ENCODE measurements at places on chromosomes 4 and X. TPM values are rescaled to one million over a fixed set of nuclear protein-coding genes. Genes with fewer than 3 reads are reported as not detected.

PSAPL1 gene
- 0.05 TPM for total RNA-seq

GAGE2A gene
- total RNA-seq: 0.52 TPM

TAPT1 gene
- 11.7 TPM for total RNA-seq

SUPT20HL2 gene
- not detected for total RNA-seq

TMEM47 gene
- total RNA-seq: 0.10 TPM

RTL3 gene
- total RNA-seq: not detected

MFAP3L gene
- total RNA-seq: 8.4 TPM

DNA sequence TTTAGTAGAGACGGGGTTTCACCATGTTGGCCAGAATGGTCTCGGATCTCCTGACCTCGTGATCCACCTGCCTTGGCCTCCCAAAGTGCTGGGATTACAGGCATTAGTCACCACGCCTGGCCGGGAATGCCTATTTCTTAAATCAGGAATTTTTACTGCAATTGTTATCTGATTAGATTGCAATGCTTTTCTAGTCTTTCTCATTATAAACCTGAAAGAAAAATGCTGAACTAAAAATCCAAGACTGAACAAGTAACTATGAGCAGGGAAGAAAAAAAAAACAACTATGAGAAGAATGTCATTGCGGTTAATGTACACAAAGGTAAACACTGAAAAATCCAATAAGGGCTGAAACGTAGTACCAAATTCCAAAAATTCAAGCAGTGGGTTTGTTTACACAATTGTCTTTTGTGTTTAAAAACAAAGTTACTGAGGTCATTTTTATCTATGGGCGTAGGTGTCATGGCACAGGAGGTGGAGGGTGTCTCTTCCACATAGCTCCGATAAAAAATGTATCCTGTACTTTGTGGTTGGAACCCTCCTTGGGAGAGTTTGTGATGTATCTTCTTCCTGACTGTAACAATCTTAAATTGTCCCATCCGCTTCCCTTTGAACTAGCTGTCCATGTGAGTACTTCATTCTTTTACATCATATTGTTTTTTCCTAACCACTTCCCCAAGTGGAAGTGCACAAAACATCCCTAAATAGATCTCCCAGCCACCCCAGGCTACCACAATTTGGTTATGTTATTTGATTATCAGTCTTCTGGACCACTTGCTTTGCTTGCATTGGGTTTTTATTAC is 11.1 kb upstream of the TMEM156 start:
- no peak for DNase-seq

- DNase-seq: no peak
These were observed 59.6 kb upstream of the HPGD start for GRCh38 chr4:174581901-174582300.

DNA sequence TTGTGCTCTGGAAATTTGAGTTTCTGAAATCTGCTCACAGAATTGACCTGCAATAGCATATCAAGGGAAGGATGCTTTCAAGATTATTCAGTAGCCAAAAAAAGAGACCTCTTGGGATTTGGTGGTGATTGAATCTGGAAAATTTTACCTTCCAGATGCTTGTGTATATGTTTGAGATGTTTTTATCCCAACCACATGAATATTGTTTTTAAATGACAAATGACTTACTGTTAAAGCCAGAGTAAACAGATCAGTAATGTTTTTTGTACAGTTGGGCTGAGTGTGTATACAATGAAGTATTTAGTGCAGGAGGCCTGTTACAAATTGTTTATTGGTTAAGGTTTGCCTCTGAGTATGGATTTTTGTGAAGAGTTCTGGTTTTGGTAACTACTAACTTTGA is 126.5 kb downstream of the CBR4 start:
- no peak for DNase-seq

DNA sequence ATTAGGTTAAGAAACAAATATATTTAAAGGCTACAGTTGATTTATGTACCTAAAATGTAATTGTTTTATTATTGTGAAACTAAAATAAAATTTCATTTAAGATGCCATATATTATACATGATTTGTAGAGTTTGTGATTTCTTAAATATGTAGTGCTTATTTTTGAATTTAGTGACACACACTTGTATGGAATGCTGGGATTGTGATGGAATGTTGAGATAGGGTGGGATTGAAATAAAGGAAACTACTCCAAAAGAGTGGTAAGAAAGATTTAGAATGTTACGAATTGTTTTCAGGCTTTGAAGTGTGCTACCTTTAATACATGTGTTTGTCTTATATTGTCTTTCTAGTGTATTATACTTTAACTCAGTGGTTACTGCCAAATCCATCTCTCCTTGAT is 330.3 kb upstream of the PITX2 start:
- no peak for DNase-seq

DNA sequence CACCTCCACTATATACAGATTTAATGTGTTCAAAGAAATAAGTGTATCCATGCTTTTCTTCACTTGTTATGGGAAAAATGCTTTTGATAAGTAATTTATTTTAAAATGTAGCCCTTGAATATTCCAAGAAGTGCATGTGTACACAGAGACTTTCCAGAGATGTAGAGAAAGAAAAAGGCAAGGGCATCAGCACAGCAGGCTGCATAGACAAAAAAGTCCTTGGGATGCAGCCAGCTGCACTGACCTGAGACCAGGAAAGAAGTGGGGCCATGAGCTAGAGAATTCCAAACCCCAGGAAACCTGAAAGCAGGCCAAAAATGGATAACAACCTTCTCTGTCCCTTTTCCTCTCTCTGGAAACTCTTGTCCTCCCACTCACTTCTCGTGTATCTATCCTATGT is 51.6 kb upstream of the PRDM8 start:
- no peak for DNase-seq

DNA sequence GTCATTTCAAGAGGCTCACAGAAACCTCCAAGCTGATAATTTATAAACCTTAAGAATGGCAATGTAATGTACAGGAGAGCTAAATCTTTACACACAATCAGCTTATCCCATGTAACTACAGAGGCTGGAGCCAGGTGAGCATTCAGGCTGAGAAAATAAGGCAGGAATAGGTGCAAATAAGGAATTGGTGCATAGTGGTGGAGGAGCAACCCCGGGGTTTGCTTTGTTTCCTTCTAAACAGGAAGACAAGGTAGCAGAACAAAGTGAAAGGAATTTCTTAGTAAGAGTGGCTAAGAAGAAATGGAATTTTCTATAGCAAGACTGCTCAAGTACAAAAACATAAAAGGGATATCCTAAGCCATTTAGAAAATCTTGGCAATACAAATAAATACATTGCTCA is 82.4 kb downstream of the NR3C2 start:
- no peak for DNase-seq

- DNase-seq: no peak
These were observed 5.7 kb downstream of the NIPAL1 start for GRCh38 chr4:48022192-48022799.

DNA sequence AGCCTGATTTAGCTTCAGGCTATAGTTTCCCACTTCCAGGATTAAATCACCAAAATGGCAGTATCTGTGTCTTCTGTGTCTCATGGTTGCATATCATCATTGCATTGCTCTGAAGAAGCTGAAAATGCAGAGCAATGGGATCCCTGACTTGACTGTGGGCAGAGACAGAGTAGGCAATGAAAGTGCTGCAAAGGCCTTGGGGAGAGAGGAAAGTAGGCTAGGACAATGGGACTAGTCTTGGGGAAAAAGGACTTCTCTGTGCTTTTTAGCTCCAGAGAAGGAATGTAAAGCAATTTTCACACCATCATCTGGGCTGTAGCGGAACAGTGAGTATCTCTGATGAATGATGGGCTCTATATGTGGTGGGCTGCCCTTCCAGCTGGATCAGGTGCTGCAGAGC is 202.5 kb downstream of the LDB2 start:
- DNase-seq: no peak

GRCh38 chr4:128906581-128906980 is 97.1 kb downstream of the JADE1 start:
- DNase-seq: no peak

GRCh38 chr4:76681996-76682395 is 215.9 kb downstream of the SOWAHB start:
- no peak for DNase-seq

- DNase-seq: no peak
These were observed 108.5 kb downstream of the FAM53A start for GRCh38 chr4:1575418-1576303.

- DNase-seq: no peak
These were observed 60.4 kb upstream of the BCOR start for GRCh38 chrX:40158036-40158706.

GRCh38 chrX:150968862-150969720 is 14.0 kb upstream of the HMGB3 start:
- DNase-seq: no peak

DNA sequence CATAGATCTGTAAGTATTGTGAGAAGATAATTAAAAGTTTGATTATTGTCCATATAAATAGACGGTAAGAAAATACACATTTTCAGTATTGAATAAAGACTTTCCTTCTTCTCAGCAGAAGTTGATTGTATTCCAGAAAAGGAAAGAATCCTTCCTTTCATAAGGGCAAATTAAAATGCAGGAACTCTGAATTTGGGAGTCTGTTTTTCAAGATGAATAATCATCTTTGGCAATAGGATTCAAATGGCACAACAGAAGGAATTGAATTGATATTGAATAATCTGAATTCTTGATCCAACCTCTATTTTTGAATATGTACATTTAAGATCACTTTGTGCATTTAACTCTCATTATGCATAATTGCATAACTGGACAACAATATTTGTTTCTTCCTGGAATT is 149.3 kb downstream of the DMD start:
- DNase-seq: no peak

DNA sequence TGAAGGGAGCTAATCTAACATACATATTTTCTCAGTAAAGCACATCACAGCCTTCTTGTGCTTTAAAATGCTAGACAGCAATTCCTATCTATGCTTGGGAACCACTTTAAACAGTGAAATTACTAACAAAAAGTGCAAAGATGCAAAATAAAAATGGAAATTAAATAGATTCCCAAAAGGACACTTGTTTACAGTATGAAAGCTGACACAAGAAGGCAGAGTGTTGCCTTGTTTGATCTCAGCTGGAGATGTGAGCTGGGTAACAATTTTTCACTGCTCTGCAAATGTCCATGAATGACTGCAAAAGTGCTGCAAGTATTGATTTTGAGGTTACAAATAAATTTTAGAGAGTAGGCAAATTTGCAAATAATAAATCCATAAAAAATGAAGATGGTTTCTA is 22.3 kb downstream of the GRIA2 start:
- DNase-seq: no peak

- DNase-seq: no peak
These were observed 248.5 kb downstream of the GRIA3 start for GRCh38 chrX:123432361-123433150.

GRCh38 chrX:109077788-109078187 is 341.4 kb upstream of the IRS4 start:
- no peak for DNase-seq

DNA sequence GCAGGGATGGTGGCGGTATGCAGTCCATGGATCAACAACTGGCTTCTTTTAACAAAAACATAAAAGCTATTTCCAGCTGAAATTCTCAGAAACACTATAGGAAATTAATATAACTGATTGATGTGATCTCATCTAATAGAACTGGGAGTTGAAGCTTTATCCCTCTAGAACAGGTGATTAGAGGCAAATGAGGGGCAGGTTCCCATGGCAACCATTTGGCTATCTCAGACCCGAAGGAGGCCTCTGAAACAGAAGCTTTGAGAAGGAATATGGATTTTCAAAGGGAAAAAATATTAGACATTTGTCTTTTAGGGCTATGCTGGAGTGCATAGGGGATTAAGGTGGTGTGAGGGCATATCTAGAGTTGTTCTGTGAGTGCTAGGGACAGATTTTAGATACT is 50.0 kb downstream of the IGSF1 start:
- no peak for DNase-seq

DNA sequence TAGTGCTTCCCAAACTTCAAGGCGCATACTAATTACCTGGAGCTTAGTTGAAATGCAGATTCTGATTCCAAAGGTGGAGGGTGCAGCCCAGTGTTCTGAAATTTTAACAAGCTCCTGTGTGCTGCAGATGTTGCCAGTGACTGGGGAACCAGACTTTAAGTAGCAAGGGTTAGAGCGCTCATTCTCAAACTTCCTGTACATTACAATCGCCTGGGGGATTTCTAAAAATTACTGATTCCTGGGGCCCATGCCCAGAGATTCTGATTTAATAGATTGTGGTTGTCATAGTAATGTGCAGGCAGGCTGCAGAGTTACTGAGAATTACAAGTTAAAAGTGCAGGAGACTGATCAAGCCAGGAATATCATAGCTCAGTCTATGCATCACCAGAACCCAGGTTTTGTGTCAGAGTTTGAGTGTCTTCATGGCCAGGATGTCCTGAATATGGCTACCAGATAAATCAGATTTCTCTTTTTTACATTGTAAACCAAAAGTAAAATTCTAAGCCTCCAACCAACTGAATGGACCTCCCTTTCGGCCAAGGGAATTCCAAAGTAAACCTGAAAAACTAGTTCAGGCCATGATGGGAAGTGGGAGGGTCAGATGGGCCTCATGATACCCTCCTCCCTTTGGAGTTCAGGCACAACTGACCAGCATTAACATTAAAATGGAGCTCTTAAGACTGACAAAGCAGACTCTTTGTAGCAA is 121.6 kb downstream of the ATXN3L start:
- DNase-seq: no peak

- DNase-seq: no peak
These were observed 51.9 kb downstream of the RBM47 start for GRCh38 chr4:40577588-40578253.

GRCh38 chrX:15434205-15434604 is 50.0 kb upstream of the VEGFD start:
- DNase-seq: no peak

- DNase-seq: no peak
These were observed 20.1 kb downstream of the PDLIM3 start for GRCh38 chr4:185515248-185515647.

DNA sequence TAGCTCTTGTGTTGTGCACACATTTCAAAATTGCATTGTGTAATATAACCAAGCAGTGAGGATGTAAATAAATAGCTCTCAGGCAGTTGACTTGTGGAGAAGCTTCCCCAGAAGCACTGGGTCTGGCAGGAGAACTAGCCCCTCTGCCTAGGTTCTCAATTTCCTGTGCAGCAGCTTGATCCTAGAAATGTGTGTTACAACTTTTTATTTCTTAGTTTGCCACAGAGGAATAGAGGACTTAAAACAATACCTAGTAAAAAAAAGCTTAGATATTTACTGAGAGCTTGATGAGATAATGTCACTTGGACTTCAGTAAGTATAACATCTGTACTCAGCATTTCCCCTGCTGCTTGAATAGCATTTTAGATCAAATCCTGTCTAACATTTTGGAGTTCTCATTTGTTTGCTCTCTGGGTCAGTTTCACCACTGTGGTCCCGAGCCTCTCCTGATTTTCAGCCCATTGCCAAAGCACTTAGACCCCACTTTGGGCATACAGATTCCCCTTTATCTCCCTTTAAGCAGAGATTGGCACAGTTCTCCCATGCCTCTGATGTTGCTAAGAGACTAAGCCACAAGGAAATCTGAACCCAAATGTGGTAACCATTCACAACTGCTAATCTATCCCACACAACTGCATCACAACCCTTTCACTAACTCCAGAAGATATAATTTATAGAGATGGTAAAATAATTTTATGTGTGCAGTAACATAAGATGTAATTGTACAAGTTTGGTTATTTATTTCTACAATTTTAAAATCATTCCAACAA is 98.2 kb upstream of the NRK start:
- no peak for DNase-seq

Measured in HCT116 (cell line).